ENCODE measurements at places on chromosomes 16 and 17. TPM values are rescaled to one million over a fixed set of nuclear protein-coding genes. Genes with fewer than 3 reads are reported as not detected.

- H3K27ac ChIP-seq, result no peak overlapping the region
- no peaks in the 10 kb centered on the region for H3K4me1 ChIP-seq
- no peak overlapping the region for H3K4me3 ChIP-seq
- no peaks in the 10 kb centered on the region for H3K27me3 ChIP-seq
Measured at GRCh38 chr17:77264617-77265230, 124.0 kb downstream of the SEC14L1 start.

GRCh38 chr17:30395398-30396022 is 16.8 kb downstream of the CPD start:
- no peaks in the 10 kb centered on the region for H3K36me3 ChIP-seq
- no peak overlapping the region for H3K27ac ChIP-seq
- H3K4me1 ChIP-seq, result no peaks in the 10 kb centered on the region
- no peak for DNase-seq
- H3K4me3 ChIP-seq, result no peak overlapping the region

TNFRSF13B gene
- total RNA-seq, result not detected

DNA sequence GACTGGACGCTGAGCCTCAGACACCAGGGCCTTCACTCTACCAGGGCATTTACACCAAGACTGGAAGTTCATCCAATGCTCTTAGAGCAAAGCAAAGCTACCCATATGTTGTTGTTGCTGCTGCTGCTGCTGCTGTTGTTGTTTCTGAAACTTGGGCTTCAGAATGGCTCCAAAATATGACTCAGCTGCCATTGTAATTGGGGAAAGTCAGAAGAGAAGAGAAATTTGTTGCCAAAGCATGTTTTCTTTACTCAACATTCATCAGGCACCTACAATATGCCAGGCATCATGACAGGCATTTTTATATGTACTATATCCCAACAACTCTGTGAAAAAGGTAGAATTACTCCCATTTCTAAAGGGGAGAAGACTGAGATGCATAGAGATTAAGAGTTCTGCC is 11.9 kb downstream of the KRT32 start:
- no peaks in the 10 kb centered on the region for H3K4me1 ChIP-seq
- no peak for DNase-seq
- no peak overlapping the region for H3K4me3 ChIP-seq
- no peak overlapping the region for H3K27ac ChIP-seq

FBXO39 gene
- total RNA-seq, result not detected

DNA sequence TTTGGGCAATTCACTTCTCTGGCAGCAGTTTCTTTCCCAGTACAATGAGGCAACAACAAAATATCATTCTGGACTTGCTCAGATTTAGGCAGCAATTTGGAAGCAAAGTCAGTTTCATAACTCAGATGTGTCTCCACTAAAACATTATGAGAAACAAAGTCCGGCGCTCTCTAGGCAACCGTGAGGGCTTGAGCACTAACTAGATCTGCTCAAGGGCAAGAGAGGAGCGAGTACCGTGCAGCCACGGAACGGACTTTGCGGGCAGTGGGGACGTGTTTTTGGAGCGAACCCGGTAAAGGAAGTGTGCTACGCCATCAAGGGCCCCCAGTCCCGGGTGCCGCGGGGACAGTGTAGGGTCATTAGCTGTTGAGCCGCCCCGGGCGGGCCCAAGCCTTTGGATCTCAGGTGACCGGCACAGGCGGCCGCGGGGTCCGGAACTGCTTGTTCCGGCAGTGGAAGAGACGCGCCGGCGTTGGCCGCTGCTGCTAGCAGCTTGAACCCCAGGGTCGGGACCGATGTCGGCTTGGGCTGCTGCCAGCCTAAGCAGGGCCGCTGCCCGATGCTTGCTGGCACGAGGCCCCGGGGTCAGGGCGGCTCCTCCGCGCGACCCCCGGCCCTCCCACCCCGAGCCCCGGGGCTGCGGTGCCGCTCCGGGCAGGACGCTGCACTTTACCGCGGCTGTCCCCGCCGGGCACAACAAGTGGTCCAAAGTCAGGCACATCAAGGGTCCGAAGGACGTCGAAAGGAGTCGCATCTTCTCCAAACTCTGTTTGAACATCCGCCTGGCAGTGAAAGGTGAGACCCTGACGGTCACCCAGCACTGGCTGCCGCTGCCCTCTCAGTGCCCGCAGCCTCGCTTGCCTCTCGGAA is at the start of gene TACO1:
TACO1 (plus strand) TSS at position 327 of the 870 bp plus-strand sequence; CDS start at position 516, 189 bp downstream.
- peak within 1 kb of the TSS; percentile 77 for H3K4me3 ChIP-seq
- no peaks in the 10 kb centered on the region for H3K27me3 ChIP-seq
- peak; percentile 48 for DNase-seq
- H3K27ac ChIP-seq, result peak within 1 kb of the TSS; percentile 75
- peaks cover 45% of the 10 kb centered on the region for H3K4me1 ChIP-seq

- no peak overlapping the region for H3K4me3 ChIP-seq
- no peaks in the 10 kb centered on the region for H3K36me3 ChIP-seq
- H3K27ac ChIP-seq, result no peak overlapping the region
- peaks cover 15% of the 10 kb centered on the region for H3K4me1 ChIP-seq
- no peak for DNase-seq
Measured at GRCh38 chr16:85019659-85020245, 7.8 kb upstream of the KIAA0513 start.

DNA sequence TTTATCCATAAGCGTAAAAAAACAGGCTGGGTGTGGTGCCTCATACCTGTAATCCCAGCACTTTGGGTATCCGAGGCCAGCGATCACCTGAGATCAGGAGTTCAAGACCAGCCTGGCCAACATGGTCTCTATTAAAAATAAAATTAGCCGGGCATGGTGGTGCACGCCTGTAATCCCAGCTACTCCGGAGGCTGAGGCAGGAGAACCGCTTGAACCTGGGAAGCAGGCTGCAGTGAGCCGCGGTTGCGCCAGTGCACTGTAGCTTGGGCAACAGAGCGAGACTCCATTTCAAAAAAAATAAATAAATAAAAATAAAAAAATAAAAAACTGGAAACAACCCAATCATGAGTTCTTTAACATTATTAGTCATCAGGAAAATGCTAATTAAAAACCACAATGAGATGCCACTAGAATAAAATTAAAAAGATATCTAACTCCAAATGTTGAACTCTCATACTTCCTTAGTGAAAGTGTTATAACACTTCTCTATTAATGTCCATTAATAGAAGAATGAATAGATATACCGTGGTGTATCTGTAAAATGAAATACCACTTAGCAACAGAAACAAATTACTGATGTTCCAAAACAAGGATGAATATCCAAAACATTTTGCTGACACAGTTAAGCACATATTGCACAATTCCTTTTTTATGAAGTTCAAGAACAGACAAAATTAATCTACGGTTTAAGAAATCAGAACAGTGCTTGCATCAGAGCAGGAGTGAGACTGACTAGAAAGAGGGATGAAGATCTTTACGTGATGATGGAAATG is 13.1 kb downstream of the MPHOSPH6 start:
- peaks cover 9% of the 10 kb centered on the region for H3K36me3 ChIP-seq
- no peaks in the 10 kb centered on the region for H3K4me1 ChIP-seq
- no peak for DNase-seq

DNA sequence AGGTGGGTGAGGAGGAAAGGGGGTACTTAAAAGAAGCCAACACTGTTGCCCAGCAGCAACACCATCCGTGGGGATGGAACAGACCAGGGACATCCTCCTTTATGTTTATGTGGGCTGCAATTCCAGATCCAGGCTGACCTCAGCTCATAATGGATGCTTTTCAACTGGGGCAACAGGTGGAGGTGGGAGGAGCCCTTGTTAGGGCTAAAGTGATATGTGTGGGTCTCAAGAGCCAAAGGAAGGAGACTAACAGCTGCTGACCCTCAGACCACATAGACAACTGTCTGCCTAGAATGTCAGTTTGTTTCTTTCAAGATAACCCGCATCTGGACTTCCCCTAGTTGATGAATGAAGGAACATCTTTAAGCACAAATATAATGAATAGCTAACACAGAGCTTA is 2.0 kb upstream of the INPP5K start:
- H3K4me3 ChIP-seq, result no peak overlapping the region
- no peaks in the 10 kb centered on the region for H3K27me3 ChIP-seq
- DNase-seq, result no peak

CCL14 gene
- not detected for total RNA-seq

DNA sequence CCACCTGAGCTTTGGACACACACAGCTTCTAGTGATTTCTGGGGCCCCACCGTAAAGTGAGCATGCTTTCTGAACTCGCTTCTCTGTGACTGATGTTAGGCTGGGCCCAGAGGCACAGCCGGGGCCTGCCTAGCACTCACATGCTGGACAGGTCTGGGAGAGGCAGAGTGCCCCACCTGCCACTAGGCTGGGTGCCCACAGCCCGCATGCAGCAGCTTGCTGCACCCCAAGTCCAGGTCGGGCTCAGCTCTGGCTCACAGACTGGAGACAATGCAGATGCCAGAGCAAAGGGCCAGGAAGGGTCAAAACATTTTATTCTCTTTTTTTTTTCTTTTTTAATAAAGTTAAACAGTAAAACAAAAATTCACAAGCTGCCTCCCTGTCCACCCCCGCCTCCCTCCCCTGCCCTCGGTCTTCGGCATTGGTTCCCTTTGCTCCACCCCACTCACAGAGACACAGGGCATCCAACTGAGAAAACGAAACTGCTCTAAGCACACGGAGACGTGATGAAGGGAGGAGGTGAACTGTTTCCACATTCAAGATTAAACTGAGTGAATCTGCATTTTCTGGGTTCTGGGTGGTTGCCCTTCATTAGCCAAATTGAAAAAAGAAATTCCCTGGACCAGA is 9.7 kb downstream of the CNP start:
- H3K36me3 ChIP-seq, result peaks cover 46% of the 10 kb centered on the region
- no peak overlapping the region for H3K4me3 ChIP-seq
- H3K27ac ChIP-seq, result no peak overlapping the region
- H3K4me1 ChIP-seq, result no peaks in the 10 kb centered on the region
- no peak for DNase-seq

- H3K27me3 ChIP-seq, result no peaks in the 10 kb centered on the region
- H3K4me3 ChIP-seq, result no peak overlapping the region
- no peaks in the 10 kb centered on the region for H3K36me3 ChIP-seq
- DNase-seq, result no peak
- no peaks in the 10 kb centered on the region for H3K4me1 ChIP-seq
- H3K27ac ChIP-seq, result no peak overlapping the region
Measured at GRCh38 chr17:82386881-82387704, 15.5 kb downstream of the UTS2R start.

KRT33B gene
- not detected for total RNA-seq

GRCh38 chr16:27740496-27741201 is 190.7 kb downstream of the KATNIP start:
- DNase-seq, result no peak
- no peaks in the 10 kb centered on the region for H3K36me3 ChIP-seq
- H3K4me1 ChIP-seq, result no peaks in the 10 kb centered on the region
- H3K27ac ChIP-seq, result no peak overlapping the region
- no peak overlapping the region for H3K4me3 ChIP-seq
- no peaks in the 10 kb centered on the region for H3K27me3 ChIP-seq

DNA sequence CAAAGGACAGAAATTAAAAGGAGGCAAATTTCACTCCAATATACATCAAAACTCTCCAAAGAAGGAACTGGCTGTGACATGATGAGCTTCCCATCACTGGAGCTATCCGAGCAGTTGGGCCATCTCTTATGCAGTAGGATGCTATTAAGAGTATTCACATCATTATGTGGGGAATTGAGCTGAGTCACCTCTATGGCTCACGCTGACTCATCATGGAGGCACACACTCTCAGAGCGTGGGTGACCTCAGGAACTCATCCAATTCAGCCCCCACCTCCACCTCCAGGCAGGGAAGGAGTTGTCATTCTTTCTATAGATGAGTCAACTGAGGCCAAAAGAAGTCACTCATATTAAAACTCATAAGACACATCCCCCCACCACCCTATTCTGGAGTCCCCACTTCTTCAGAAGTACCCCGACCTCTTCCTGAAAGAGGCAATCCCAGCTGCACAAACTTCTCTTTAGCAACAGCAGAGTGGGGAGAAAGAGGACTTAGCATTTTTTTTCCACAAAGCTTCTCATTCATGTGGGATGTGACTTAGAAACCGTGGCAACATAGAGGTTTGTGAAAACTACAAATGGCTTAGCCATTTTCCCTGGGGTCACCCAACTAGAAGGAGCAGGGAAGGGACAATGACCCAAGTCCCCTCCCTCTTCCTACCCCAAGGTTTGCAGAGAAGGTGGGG is 32.5 kb downstream of the ABCC12 start:
- no peaks in the 10 kb centered on the region for H3K36me3 ChIP-seq
- no peak overlapping the region for H3K4me3 ChIP-seq
- DNase-seq, result no peak
- no peak overlapping the region for H3K27ac ChIP-seq
- H3K27me3 ChIP-seq, result no peaks in the 10 kb centered on the region
- no peaks in the 10 kb centered on the region for H3K4me1 ChIP-seq

GRCh38 chr16:4387781-4388180 is 16.1 kb downstream of the VASN start:
- no peak overlapping the region for H3K27ac ChIP-seq
- DNase-seq, result no peak
- no peaks in the 10 kb centered on the region for H3K27me3 ChIP-seq
- no peaks in the 10 kb centered on the region for H3K4me1 ChIP-seq

ARHGAP44 gene
- not detected for total RNA-seq

GRCh38 chr16:88064889-88065746 is 113.9 kb downstream of the BANP start:
- H3K4me1 ChIP-seq, result no peaks in the 10 kb centered on the region
- no peak for DNase-seq
- H3K27me3 ChIP-seq, result no peaks in the 10 kb centered on the region
- H3K27ac ChIP-seq, result no peak overlapping the region
- H3K36me3 ChIP-seq, result peaks cover 4% of the 10 kb centered on the region
- no peak overlapping the region for H3K4me3 ChIP-seq

CD300A gene
- total RNA-seq, result 3.1 TPM

CPSF4L gene
- total RNA-seq, result not detected

DNA sequence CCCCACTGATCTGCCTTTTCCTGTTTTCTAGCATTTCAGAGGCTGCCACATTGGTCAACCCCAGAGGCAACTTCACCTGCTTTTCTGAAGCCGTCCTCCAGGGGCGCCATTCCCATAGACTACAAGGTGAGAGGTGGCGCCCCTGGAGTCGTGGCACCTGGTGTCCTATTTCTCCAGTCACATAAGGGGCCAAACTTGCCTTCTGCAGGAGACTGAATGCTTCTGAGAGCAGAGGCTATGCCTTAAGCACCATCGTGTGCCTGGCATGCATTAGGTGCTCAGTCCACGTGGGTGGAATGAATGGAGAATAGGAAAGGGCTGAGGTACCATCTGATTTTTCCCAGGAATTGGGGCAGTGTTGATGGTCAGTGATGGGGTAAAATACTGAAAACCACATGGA is 164.8 kb downstream of the HAPSTR1 start:
- H3K4me3 ChIP-seq, result no peak overlapping the region
- no peaks in the 10 kb centered on the region for H3K27me3 ChIP-seq
- H3K27ac ChIP-seq, result no peak overlapping the region
- H3K4me1 ChIP-seq, result no peaks in the 10 kb centered on the region
- H3K36me3 ChIP-seq, result no peaks in the 10 kb centered on the region

GRCh38 chr17:57783338-57783742 is 38.2 kb upstream of the CCDC182 start:
- peaks cover 8% of the 10 kb centered on the region for H3K4me1 ChIP-seq
- H3K27ac ChIP-seq, result no peak overlapping the region
- DNase-seq, result peak; percentile 73
- no peaks in the 10 kb centered on the region for H3K36me3 ChIP-seq
- H3K4me3 ChIP-seq, result no peak overlapping the region
- H3K27me3 ChIP-seq, result peaks cover 6% of the 10 kb centered on the region
